ENCODE measurements at places on chromosomes 5 and 9.

DNA sequence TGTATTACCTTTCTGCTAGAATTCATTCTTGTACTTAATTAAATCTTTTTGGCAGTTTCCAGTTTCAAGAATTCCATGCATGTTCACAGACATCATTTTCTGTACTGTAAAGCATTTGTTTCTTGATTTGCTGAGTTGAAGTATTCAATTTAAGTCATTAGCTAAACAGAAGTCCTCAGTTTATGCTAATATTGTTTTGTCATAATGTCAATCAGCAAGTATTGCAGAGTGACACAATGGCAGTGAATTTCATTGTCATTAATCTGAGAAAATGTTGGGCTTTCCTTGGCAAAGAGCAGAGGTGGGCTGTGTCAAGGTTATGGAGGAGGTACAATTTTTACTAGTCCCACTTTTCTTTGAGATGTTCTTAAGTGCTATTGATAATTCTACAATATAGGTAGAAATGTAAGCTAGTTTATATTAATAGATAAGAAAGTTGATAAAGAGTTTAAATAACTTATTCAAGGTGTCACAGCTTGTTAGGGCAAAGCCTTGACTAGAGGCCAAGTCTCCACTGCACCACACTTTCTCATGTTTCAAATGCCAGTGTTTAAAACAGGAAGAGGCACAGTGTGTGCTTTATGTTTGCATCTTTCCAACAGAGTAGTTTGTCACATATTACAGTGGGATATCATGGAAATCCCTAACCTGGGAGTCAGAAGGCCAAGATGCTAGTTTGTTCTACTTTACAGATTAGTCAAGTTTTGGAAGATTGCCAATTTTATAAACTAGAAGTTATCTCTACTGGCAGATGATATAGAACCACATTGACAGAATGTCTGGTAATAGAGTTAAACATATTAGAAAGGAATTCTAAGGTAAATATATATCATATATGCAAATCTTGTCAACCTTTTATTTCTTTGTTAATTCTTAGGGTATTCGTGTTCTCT is 56.3 kb downstream of the SLF1 start:
- no peak for DNase-seq

- DNase-seq, result no peak
Observed at GRCh38 chr5:79842991-79843390, 148.1 kb downstream of the MTX3 start.

DNA sequence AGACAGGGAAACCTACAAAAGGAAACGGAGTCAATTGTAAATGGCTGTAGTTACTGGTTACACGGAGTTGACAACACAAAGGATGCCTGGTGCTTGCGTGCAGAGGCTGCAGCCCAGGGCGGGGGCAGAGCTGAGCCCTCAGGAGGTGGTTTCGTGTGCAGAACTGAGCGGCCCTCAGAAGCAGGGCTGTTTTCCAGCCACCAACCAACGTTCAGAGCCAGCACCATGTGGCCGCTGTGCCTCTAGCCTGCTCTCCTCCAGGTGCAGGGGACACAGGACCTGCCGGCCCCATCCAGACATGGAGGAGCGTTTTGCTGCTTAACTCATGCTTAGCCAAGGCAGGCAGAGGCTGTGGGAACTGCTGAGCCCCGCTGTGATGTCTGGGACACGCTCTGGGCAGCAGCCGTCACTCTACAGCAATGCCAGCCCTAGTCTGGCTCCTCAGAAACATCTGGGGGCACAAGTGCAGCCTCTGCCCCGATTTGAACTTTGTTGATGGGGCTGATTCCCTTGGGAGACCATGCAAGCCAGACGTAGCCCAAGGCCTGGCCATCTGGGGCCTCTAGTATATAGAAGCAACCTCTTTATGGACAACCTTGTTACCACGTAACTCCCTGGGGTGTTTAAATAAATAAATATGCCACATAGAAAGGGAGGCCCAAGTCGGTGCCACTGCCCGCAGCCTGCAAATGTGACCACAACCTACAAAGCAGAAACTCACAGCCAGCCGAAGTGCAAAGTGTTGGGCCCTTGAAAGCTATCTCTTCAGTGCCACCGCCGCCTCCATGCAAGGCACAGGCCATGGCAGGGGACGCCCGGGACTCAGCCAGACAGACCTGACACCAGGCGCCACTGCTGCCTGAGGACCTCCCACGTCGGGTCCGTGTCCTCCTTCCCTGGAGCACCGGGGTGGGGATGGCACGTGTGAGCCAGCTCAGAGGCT is 42.1 kb downstream of the NKD2 start:
- no peak for DNase-seq

GRCh38 chr5:135324897-135325650 is 74.0 kb downstream of the MACROH2A1 start:
- DNase-seq, result no peak

DNA sequence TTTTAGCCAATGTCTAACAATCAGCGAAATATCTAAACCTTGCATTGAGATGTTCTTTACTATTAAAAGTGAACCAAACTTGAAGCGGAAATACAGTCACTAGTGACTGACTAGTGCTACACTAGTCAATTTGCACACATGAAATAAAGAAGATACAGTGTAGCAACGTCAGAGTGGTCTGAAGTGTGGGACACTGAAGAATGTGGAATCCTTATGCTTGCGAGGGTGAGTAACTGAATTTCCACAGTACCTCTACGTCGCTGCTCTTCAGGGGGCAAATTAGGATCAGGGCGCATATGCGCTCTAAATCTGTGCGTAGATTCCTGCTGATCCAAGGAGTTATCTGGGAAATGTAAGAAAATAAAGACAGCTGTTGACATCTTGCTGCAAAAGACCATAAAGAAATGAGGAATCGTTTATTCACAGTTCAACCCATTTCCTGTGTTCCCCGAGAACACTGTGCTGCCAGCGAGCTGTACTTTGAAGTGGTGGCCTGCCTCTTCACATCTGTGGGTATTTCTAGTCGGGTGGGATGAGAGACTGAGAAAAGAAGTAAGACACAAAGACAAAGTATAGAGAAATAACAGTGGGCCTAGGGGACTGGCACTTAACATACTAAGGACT is 39.8 kb upstream of the FLT4 start:
- DNase-seq, result no peak

DNA sequence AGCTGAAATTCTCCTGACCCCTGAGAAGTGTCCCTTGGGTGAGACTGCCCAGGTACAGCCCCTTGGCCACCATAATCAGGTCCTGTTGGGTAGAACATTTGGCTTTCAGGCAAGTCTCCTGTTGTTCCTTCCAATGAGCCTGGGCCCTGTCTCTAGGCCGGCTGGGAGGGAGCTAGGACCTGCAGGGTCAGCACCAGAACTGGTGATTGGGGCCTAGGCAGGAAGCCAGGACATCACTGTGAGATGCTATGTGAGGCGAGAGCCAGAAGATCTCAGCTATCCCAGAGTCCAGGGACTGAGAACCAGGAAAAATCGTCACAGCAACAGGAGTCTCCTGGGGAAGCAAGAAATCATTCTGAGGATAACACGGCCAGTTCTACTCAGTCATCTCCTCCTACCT is 51.5 kb downstream of the PCDH1 start:
- DNase-seq, result no peak

DNA sequence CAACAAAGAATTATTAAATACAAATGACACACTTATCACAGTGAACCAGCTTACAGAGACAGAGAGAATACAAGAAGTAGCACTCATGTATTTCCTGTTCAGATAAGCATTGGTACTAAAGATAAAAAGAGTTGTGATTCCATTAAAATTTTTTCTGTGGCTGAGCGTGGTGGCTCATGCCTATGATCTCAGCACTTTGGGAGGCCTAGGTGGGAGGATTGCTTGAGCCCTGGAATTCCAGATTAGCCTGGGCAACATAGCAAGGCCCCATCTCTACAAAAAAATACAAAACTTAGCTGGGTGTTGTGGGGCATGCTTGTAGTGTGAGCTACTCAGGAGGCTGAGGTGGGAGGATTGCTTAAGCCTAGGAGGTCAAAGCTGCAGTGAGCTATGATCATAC is 32.9 kb downstream of the FCHO2 start:
- no peak for DNase-seq

- no peak for DNase-seq
Observed at GRCh38 chr9:134863306-134863902, 17.2 kb upstream of the FCN2 start.

DNA sequence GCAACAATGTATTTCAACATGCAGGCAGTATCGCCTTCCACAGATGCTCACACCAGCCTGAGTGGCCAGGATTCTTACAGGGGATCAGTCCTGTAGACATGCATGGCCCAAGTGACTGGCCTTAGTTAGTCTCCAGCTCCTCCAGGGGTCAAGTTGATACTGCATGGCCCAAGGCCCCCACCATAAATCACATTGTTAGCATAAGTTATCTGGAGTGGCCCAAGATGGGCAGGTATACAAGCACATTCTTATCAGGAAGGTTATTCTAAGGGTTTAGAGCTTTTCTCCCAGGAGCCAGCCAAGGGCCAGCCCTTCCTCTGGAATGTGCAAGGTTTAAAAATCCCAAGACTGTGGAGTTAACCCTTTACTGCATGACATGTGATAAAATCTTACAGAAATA is 230.9 kb upstream of the NFIL3 start:
- DNase-seq, result no peak

DNA sequence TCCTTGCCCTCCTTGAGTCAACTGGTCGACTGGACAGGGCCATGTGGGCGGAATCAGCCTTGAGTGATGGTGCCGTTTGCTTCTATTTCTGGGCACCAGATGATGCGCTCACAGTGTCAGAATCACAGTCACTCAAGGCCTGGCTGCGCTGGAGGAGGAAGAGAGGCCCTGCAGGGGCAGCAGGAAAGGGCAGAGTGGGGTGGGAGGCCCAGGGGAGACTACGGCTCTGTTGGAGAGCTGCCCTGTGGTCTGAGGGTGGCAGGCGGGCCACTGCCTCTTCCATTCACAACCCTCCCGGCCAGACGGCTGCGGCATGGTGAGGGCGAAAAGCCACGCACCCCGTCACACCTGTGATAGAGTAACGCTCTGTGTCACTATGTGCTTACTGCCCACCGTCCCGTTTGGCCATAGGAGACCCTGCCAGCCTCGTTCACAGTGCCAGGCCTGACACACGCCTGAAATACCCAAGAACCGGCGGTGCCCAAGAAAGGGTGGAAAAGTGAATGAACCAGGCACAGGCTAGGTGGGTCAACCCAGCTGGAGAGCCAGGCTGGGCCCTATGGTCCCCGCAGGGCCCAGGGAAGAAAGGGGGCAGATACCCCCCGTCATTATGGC is 9.9 kb downstream of the PLPP7 start:
- no peak for DNase-seq

- no peak for DNase-seq
Observed at GRCh38 chr5:147393874-147394672, 115.8 kb downstream of the DPYSL3 start.

- no peak for DNase-seq
Observed at GRCh38 chr9:38214432-38214831, 145.4 kb upstream of the SHB start.

- DNase-seq, result no peak
Observed at GRCh38 chr5:111730659-111731382, 26.2 kb downstream of the NREP start.

DNA sequence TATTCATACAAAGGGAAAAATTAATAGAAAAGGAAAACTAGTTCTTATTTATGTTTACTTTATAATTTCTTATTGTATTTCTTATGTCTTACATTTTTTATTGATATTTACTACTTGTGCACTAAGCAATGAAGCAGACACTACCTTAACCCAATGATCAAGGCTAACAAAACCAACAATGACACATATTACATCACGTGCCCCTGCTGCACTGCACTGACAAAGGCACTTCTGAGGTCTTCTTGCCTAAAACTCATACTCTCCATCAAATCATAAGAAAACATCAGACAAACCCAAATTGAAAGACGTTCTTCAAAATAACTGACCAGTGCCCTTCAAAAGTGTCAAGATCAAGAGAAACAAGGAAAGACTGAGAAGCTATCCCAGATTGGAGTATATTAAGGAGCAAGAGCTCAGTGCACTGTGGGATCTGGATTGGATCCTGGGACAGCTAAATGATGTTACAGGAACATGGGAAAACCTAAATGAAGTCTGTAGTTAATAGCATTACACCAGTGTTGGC is 230.9 kb downstream of the AUH start:
- no peak for DNase-seq

GRCh38 chr9:84711398-84711777 is 41.9 kb downstream of the NTRK2 start:
- DNase-seq, result no peak

DNA sequence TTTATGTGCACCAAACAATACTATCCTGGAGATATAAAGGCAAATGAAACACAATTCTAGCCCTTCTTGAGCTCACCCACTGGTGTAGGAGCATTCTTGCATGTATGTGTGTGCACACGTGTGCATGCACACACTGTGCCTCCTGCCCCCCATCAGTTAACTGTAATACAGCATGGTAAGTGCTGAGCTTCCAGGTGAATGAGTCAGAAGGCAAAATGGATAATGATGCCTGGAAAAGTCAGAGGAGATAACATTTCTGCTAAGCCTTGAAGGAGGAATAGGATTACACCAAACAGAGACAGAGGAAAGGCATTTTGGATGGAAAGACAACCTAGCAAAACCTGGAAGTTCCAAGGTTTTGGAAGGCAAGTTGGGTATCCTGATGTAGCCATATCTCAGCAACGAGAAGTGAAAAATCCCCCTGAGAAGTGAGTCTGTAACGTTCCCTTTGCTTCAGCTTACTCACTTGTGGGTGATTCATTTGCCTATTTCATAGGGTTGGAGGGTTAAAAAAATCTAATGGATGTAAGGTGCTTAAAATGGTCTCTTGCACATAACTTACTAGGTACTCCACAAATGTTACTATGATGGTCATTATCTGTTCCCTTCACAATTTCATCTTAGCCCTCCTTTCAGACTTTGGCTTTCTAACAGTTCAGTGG is 101.4 kb upstream of the STC2 start:
- DNase-seq, result no peak

DNA sequence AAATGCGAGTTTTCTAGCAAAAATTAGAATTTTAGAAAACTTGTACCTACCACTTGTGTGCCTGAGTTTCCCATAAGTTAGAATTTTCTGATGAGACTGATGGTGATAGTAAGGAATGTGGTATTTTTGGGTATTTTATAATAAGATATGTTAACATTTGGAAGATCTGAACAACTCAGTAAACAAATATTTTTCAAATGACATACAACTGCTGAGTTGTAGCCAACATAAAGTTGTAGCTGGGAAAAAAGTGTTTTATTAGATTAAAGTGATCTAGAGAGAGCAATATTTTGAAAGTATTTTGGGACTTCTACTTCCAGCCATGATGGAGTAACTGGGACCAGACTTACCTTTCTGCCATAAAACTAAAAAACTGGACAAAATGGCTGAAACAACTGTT is 37.9 kb downstream of the GEMIN5 start:
- DNase-seq, result no peak

DNA sequence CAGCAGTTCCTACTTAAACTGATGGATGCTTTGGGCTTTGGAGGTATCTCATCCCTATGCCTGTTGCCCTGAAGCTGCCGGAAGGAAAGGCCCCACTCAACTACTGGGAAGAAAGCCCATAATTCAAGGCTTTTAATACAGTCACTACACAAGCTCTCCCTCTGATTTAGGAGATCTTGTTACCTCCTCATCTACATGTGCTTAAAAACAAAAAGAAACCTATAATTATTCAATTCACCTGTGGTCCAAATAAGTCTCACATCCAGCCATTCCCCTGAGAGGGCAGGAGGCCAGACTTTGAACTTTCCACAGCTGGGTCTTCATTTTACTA is 715 bp upstream of the LEAP2 start:
- DNase-seq, result no peak

Measured in stimulated activated CD8-positive, alpha-beta memory T cell treated with anti-CD3 and anti-CD28 coated beads, Interleukin-7, amount 100 ng/mL, for 1 hour (primary cell).